ENCODE measurements at places on chromosomes 6 and 20. TPM values are rescaled to one million over a fixed set of nuclear protein-coding genes. Genes with fewer than 3 reads are reported as not detected.

DNA sequence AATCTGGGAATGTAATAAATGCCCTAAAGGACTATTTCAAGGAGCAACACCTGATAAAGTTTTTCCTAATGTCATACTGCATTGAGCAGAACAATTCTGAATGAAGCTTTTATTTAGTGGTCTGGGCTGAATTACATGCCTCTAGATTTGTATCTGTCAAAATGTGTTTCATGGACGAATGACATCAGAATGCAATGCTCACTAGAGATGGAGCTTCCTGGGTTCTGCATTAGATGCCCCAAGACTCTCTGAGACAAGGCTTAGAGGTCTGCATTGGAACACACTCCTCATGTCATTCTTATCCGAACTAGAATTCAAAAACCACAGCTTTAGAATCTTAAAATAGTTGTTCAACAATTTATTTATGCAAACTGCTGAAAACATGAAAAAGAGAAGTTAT lies 62.0 kb downstream of the SYNE1 start:
- DNase-seq: no peak

DNA sequence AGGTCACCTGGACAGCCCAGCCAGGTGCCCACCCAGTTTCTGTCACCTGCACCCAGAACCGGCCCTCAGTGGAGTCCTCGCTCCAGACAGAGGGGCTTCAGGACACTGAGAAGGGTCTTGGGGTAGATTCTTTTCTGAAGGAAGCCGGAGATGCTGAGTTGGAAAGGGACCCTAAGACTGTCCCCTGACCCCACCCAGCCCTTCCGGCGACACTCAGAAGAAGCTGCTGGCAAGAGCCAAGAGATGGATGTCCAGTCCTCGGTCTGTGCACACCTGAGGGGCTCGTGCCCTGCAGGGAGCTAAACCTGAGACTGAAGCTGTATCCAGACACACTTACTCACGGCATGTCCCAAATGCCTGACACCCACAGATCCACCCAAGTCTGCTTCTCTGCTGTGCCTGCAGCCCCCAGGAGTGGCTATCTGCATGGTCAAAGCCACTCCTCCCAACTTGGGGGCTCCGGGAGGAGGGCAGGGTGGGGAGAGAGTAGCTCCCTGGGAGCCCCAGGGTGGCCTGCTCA lies 20.2 kb downstream of the NTSR1 start:
- no peak for DNase-seq

GRCh38 chr6:15343490-15344191 lies 97.8 kb downstream of the JARID2 start:
- no peak for DNase-seq

DNA sequence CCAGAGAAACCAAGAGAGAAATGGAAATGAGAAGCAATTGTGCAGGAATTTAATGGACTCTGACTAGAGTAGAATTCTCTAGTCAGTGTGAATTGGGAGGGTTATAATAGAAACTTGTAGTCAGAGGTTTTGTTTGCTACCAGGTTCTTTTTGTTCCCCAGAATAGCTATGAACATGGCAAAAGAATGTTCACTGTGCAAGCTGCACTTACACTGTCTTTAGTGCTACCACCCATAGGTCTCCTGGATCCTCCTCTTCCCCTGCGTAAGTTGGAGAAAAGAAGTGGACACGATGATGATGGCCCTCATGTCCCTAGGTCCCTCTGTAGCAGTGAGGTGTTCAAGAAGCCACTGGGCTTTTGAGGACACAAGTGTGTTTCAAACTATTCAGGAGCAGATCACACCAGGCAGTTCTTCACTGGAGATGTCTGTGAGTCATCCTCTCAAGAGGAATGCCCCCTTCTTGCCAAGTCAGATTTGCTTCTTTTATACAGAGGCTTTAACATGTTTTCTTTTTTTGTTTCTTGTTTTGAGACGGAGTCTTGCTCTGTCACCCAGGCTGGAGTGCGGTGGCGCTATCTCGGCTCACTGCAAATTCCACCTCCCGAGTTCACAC lies 47.6 kb upstream of the SMIM8 start:
- no peak for DNase-seq

- DNase-seq: peak; percentile 82
Measured at GRCh38 chr6:72554761-72555221, 67.1 kb upstream of the KCNQ5 start.

DNA sequence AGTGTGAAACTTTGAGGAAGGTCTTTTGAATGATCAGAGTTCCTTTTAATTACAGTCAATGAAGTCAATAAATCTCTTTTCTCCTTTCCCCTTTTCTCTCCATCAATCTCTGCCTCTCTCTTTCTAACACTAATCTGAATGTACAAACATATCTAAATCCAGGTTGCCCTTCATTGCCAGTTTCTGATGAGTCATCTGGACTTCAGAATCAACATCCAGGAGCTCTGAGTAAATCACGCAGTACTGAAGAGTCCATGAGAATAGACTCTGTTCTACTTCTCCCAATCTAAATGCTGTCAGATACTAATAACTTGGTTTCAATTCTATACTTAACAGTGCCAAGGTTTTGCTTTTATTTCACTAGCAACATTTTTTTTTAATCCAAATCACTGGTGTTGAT lies 238.7 kb upstream of the THEMIS start:
- no peak for DNase-seq

The LPA gene
- total RNA-seq: not detected

The PDE7B gene
- total RNA-seq: 13.7 TPM

Measured in thyroid gland (tissue), 4 donors.